ENCODE measurements at places on chromosomes 16 and 17.

DNA sequence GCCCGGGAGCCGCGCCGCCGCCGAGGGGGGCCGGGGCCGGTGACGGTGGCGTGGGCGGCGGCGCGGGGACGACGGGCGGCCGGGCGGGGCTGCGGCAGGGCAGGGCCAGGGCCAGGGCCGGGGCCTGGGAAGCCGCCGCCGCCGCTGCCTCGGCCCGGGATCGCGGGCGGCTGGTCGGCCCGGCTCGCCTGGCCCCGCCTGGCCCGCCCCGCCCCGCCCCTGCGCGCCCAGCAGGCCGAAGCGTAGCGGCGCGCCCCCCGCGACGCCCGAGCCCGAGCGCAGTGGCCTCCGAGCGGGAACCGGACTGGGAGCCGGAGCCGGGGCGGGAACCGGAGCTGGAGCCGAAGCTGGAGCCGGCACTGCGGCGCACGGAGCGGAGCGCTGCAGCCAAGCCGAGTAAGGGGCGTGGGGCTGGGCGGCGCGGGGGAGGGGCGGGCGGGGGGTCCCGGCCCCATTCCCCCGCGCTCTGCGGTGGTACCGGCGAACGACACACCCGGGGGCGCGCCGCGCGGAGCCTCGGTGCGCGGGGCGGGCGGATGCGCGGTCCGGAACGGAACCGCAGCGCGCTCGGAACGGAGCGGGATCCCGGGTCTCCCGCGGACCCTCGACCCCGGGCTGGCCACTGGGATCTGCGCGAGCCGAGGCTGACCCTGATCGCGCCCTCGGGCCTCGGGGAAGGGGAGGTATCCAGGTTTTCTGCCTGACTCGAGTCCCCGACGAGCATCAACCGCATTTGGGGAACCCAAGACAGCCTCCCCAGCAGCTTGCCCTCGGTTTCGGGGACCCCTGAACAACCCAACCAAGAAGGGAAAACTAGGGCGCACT lies at the start of gene BEAN1:
TSS of gene BEAN1 (plus strand) at position 260 of the 825 bp plus-strand sequence. CDS start 10,382 bp downstream, outside the sequence.
- DNase-seq: no peak

GRCh38 chr17:75774471-75774990 lies 9.5 kb upstream of the GALK1 start:
- DNase-seq: no peak

DNA sequence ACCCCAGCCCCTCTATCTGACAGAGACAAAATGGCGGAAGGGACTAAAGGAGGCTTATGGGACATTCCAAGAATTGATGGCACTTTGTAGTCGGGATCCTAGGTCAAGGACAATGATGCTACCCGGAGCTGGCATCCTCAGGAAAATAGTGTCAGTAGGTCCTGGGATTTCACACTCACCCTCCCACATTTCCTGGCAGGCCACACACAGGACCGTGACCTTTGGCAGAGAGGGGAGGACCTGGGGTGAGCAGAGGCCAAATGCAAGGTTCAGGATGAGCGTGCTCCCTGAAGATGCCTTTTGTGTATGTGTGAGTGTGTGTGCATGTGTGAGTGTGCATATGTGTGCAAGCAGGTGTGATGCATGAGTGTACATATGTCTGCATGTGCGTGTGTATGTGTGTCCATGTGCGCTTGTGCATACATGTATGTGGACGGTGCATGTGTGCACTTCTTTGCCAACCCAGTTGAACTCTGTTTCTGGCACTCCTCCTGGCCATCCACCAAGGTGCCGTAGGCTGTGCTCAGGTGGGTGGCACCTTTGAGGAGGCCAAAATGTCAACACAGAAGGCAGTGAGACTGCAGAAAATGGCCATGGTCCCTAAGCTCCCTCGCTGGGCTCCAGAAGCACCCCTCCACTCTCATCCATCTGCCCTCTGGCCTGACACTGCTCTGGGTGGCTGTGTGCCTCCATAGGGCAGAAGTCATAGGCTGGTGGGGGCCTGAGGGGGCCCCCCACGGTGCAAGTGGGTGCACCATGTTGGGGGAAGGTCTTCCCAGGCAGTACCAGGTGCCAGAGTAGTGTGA lies 60.3 kb downstream of the SNX20 start:
- no peak for DNase-seq

- DNase-seq: no peak
Measured at GRCh38 chr16:8928467-8928957, 35.2 kb downstream of the USP7 start.

All from T-helper 9 cell (primary cell).